ENCODE measurements at places on chromosomes 12 and 14. TPM values are rescaled to one million over a fixed set of nuclear protein-coding genes. Genes with fewer than 3 reads are reported as not detected.

DNA sequence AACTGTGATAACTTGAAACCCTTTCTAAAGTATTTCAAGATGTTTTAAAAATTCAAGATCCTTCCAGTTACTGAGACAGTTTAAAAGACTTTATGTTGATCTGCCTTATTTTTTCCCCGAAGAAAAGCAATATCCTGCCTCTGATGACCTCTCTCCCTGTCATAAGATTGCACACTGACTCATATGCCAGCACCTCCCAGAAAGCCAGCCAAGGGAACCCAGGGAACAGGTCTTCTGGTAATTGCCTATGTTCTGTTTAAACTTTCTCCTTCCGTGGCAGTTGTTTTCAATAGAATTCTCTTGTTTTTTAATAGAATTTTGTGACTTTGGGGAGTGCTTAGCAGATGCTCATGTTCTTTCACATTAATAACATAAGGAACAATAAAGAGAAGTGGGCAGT is 300.2 kb upstream of the PRKD1 start:
- no peak for DNase-seq

DNA sequence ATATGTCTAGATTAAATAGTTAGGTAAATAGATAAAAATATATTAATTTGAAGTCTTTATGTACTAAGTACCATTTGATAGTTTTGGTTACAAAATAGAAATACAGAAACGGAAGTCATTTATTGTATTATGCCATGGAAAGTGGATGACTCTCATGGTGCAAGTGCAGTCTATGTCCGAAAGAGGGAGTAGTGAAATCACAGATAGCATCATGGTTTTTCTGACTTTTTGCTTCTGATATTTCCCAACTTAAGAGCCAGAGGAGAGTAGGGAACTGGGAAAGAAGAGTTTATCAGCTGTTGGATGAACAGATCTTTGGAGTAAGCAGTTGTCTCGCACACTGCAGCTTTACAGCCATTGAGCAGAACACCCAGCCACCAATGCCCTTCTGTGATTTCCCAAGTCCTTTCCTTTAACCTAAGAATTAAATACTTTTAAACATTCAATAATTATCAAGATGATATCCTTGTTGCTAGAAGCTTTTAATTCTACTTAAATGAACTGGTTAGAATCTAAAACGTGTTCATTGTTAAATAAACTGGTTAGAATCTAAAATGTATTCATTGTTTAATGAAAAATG is 18.4 kb upstream of the SRGAP1 start:
- no peak for DNase-seq

GRCh38 chr12:66426696-66427095 is 124.4 kb downstream of the HELB start:
- DNase-seq, result no peak

DNA sequence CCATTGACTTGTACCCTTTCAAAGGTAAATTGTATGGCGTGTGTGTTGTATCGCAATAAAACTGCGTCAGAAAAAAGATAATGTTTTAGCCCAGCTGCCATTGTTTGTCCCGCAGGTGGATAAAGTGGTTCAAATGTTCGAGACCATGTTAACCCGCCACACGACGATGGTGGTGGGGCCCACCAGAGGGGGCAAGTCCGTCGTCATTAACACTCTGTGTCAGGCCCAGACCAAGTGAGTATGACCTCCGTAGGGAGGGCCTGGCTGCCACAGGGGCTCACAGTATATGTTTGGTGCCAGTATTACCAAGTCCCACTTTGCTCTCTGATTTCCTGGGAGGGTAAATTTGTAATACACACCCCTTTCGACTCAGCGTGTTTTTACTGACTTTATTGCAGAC is 96.9 kb downstream of the DNAH10 start:
- no peak for DNase-seq

- DNase-seq, result no peak
Measured at GRCh38 chr12:107344035-107344808, 250.9 kb upstream of the CRY1 start.

Gene NID2
- 0.29 TPM for total RNA-seq

Gene SRGAP1
- 0.02 TPM for total RNA-seq

Gene CCDC197
- not detected for total RNA-seq
